HFF-Myc (cell line): ENCODE measurements at places on chromosomes 6 and 20.

- DNase-seq, result no peak
These were observed 2.0 kb downstream of the BPIFB2 start for GRCh38 chr20:33009214-33010132.

DNA sequence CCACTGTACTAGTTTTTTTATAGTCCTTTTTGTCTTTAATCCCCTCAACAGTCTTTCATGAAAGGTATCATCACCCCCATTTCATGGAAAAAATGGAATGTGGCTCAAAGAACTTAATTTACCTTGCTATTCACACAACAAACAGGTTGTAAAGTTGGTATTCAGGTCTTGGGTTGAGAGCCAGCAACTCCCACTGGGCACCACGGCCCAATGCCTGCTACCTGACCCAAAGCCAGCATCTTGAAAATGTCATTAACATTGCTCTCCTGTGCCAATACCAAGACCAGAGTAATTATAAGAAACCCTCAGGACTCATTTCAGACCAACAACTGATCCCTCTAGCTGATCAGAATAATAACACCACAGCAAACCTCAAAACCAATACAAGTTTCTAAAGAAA is 75.7 kb downstream of the METTL24 start:
- DNase-seq, result no peak

- no peak for DNase-seq
These were observed 50.7 kb downstream of the MRPL14 start for GRCh38 chr6:44076356-44077213.

GRCh38 chr20:25466846-25467245 is 59.4 kb downstream of the GINS1 start:
- no peak for DNase-seq

DNA sequence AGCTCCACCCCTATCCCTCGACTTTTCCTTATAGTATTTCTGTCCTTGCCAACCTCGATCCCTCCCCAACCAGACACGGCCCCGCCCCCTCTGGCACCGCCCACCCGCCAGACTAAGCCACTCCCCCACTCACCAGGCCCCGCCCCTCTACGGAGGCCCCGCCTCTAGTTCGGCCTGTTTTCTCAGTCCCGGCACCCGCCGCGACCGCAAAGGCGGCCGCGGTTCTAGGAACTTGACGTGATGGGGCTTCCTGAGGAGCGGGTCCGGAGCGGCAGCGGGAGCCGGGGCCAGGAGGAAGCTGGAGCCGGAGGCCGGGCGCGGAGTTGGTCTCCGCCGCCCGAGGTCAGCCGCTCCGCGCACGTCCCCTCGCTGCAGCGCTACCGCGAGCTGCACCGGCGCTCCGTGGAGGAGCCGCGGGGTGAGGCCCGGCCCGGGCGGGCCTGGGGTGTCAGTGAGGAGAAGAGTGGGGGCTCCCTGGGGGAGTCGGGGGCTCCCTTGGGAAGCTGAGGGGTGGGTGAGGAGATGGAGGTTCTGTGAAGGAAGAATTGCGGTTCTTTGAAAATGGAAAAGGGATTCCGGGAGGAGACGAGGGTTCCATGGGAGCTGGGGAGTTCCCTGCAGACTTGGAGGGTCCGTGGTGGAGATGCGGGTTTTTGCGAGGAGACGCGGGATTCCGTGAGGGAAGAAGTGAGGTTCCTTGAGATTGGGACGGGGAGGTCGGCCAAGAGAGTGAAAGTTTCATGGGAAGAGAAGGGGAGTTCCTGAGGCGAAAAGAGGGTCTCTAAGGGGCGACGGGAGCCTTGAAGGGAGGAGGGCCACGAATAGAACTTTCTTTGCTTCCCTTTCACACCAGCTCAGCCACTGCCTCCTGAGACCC is at the start of gene ACSS2:
TSS of gene ACSS2 (plus strand) at position 207 of the 877 bp plus-strand sequence. CDS start at position 241, 34 bp downstream.
- no peak for DNase-seq

DNA sequence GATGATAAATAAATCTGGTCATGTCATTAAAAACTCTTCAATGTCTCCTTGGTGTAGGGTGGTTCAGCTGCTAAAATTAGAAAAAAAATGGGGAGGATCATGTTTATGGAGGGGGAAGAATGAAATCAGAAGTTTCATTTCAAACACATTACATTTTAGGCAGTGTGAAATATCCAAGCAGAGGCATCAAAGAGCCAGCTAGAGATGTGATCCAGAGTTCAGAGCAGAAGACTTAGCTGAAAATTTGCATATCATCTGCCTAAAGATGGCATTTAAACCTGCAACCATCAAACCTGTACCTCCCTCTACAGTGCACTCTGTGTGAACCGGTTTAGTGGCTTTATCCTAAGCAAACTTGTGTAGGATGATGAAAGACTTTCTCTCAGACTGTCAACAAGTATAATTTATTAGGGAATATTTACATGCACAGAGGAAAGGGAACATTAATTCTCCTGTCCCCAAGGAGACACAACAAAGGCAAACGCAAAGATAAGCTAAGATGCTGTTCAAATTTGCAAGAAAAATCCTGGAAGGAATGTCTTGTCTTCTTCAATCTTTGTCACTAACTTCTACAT is 84.8 kb upstream of the PLEKHG1 start:
- DNase-seq, result no peak

DNA sequence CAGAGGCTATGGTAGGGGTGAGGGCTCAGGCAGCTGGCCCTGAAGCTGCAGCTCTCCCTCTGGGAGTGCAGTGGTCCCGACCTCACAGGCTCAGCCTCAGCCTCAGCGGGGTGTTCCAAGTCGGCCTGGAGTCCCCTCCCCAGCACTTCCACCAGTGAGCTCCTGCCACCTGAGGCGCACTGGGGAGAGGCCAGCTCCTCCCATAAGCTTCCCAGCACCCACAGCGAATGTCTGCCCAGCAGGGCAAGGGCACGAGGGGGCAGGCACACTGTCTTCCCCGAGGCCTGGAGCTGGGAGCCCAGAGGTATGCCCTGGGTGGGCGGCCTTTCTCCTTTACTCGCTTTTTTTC is 53.2 kb upstream of the SLCO4A1 start:
- DNase-seq, result no peak

DNA sequence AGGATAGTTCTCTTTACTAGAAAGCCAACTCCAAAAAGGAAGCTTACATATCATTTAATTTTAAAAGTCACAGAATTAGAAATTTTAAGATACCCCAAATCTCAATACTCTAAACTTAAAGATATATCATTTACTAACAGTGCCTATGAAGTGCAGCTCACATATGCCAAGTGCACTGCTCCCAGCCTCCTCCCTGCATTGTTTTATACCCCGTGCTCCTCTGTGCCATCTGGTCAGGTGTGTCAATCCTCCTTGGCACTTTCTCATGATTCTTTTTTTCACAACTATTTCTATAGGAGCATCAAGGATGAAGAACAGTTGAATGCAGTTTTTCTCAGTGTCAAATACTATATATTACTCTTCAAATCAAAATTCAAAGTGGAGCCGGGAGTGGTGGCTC is 8.8 kb downstream of the MAP7 start:
- DNase-seq, result no peak

DNA sequence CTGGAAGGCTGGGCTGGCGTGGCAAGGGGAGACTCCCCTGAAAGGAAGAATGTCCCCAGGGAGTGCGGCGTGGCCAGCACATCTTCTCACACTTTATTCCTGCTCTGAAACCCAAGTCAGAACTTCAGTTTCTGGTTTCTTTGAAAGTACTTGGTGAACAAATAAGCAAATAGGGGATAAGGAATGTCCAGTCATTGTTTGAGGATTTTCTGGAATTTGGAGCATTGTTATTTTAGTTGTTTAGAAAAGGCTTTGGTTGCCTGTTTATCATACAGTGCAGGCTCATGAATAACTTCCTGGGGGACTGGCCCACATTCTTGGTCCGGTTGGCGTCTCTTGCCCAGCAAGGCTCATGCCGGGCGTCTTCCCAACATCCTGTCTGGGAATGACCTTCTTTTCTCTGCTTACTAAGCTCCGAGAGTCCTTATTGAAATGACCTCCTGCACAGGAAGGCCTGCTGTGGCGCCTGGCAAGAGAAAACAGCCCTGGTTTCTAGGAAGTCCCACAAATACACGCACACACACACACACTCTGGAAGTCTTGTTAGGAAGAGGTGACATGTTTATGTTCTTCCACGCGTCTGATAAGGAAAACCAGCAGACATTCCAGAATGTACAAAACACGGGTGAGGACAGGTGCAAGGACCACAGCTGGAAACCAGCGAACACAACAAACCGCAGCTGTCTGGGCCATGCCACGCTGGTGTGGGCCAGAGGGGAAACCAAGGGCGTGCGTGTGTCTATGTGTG is 71.9 kb downstream of the TMEM170B start:
- no peak for DNase-seq

GRCh38 chr6:118335325-118335816 is 212.7 kb upstream of the PLN start:
- DNase-seq, result no peak

- DNase-seq, result no peak
These were observed 275.0 kb upstream of the BMP2 start for GRCh38 chr20:6492271-6493055.

DNA sequence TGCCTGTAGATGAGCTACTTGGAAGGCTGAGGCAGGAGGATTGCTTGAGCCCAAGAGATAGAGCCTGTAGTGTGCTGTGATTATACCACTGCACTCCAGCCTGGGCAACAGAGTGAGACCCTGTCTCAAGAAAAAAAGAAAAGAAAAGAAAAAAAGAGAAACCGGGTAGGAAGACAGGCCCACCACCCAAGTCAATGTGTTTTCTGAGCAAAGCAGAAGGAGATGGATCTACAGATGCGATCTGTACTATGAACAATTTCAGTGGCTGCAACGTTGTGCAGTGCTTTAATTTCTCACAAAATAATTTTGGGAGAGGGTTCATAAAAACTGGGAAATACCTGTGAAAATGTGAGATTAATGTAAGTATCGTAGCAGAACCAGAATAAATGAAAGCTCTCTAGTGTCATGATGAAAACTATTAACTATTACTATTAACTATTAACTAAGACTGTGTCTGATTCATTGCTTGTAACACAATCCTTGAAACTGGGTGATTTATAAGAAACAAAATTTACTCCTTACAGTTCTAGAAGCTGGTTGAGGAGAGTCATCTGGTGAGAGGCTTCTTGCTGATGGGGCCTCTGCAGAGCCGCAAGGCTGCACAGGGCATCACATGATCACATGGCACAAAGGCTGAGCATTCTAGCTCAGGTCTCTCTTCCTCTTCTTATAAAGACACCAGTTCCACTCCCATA is 233.1 kb upstream of the ZNF217 start:
- DNase-seq, result no peak

DNA sequence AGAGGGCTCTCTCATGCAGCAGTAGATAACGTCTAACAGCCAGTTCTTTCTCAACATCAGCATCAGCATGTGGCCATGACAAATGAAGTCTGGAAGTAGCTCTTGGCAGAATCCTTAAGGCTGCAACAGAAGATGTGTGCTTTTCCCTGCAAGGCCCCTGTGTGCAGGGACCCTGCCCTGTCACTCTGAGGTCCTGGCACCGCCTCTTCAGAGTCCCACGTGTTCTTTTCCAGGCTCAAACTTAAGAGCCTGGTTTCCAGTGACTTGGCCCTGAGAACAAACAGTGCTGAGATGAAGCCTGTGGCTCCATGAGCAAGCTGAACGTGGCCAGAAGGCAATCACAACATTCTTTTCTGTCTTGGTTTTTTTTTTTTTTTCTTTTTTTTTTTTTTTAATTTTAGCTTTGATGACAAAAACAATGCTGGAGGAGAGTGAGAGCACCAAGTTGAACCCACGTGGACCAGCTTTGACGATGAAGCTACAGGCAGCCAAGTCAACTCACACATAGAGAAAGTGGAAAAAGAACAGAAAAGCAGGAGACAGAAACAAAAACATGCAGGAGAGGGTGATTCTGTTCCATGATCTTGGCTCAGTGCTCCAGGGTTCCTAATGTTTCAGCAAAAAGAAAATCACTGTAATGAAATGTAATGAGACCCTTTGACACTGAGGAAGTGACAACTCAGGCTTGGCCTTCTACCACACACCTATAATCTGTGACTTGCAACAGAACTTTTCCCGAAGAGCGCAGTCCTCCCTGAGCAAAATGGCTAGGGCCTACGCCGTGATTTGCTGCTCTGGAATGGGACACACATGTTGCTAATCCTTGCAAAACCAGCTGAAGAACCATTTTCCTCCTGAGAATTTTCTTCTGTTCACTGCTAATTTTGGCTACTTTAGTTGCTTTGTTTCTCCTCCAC is 86.1 kb downstream of the FOXC1 start:
- no peak for DNase-seq

GRCh38 chr20:5865604-5866003 is 84.7 kb downstream of the TRMT6 start:
- DNase-seq, result no peak

DNA sequence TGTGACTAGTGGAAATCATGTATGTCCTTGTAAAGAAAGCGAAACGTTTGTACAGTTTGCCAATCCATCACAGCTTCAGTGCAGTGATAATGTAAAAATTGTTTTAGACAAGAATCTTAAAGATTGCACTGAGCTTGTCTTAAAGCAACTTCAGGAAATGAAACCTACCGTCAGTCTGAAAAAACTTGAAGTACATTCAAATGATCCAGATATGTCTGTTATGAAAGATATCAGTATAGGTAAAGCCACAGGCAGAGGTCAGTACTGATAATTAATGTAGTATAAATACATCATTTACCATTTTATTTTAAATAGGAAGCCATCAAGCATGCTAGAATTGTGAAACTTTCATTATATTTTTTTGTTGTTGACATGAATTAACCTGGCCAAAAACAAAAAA is 60.9 kb upstream of the SMIM8 start:
- DNase-seq, result no peak

- peak; percentile 51 for DNase-seq
These were observed 39.5 kb upstream of the VAPB start for GRCh38 chr20:58349570-58349969.

GRCh38 chr6:30861257-30862048 is 22.9 kb upstream of the DDR1 start:
- DNase-seq, result no peak

GRCh38 chr6:118740372-118740771 is 89.0 kb upstream of the CEP85L start:
- DNase-seq, result no peak

- DNase-seq, result no peak
These were observed 103.0 kb upstream of the SYNDIG1 start for GRCh38 chr20:24366336-24367004.

DNA sequence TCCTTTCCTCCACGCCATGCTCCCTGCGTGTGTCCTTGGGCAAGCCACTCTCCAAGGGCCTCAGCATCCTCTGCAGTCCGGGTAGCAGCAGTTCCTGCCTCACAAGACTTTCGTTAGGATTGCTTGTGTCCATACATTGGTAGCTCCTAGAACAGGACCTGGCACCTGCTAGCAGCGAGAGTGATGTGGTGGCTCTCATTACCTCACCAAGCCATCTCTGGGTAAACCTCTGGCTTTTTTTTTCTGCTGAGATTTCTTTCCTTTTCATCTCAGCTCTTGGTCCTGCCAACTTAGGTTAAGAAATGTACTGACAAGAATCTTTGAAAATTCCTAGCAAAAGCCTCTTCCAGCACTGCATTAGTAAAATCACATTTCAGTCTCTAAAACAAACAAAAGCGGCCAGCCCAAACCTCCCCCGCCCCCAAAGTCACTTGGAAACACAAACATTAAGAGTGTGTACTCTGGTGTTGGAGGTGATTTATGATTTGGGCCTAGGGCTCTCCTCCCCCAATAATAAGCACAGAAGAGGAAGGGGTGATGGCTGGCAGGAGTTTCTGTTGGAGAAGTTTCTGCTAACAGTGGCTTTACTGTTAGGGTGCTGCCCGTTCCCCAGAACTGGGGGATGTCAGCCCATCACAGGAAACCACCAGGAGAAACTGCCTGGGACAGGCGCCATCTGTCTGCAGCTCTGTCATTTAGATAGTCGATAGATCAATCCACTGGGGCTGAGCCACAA is 199.2 kb downstream of the CD83 start:
- no peak for DNase-seq
